ENCODE measurements at places on chromosomes 2 and 18. TPM values are rescaled to one million over a fixed set of nuclear protein-coding genes. Genes with fewer than 3 reads are reported as not detected.

DNA sequence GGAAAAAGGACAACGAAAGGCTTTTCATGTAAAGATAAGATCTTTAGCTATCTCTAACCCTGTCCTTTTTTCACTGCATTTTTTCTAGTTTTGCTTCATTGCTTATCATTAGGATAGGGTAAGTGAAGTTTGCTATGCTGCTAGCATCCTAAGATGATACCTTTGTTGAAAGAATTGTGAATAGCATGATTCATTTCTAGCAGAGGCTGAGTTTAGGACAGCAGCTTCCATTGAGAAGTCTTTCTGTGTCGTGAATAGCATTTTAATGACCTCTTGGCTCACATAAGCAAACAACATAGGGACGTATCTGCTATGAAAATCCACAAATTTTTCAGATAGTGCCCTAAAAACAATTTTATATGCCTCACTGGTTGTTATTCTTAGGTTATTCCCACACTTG, 36.4 kb upstream of the GAREM2 start:
- no peak for DNase-seq

Gene LIMS4
- not detected for total RNA-seq

- DNase-seq = no peak
These were observed 25.0 kb downstream of the DNER start for GRCh38 chr2:229689307-229689839.

DNA sequence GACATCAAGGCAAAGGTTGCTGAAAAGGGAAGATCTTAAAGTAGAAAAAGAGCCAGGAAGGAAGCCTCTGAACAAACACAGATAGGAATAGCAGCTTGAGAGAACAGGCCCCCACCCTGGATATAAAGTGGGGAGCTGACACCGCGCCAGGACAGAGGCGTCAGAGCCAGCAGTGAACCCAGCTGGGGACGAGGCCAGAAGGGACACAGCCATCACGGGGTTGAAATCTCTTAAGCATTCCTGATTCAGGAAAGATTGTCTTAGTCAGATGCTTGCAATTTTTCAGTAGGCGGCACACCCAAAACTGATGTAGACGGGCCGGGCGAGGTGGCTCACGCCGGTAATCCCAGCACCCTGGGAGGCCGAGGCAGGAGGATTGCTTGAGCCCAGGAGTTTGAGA, 93.8 kb upstream of the PHLPP1 start:
- DNase-seq = no peak

- no peak for DNase-seq
These were observed 357.3 kb downstream of the ZEB2 start for GRCh38 chr2:144162652-144163051.

Gene RIT2
- not detected for total RNA-seq

GRCh38 chr18:33577685-33578517, at the start of gene ASXL3:
Gene ASXL3 (plus strand): TSS chr18:33578219. CDS start chr18:33578632, 413 bp downstream.
- DNase-seq = peak; percentile 12

- DNase-seq = no peak
These were observed 37.8 kb downstream of the GCG start for GRCh38 chr2:162114271-162114670.

DNA sequence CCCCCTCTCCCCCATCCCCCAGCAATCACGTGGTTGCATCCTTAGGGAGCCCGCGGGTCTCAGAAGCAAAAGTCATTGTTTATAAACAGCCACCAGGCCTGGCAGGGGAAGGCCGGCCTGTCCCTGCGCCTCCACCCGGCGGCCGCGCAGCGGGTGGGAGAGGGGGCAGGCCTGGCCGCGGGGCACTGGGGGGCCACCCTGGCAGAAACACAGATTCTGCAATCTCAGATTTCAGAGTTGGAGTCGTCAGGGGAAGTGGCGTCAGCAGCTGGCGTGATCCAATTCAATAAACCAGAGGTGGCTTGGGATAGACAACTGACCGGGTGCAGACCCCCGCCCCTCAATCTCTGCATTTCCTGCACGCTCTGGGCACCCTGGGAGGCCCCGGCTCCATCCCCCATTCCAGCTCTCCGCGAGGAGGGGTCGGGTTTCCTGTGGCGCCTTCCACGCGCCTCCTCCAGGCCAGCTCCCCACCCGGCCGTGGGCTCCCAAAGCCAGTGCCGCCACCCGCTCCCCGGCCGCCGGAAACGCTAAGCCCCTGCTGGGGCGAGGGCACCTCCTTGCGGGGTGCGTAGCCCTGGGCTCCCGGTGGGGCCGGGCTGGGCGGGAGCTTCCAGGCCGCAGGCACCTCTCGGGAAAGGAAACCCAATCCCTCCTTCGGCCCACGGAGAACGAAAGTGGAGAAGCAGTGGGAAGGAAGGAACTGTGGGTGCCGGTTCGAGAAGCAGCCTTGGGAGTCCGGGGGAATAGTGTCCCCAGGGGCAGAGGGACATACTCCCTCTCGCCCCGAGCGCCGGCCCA, 1.1 kb downstream of the BIN1 start:
- no peak for DNase-seq

Gene STPG4
- total RNA-seq = not detected

GRCh38 chr18:3245853-3246634, 1.6 kb upstream of the MYL12A start:
- peak; percentile 87 for DNase-seq

- no peak for DNase-seq
These were observed 63.0 kb downstream of the STK25 start for GRCh38 chr2:241445426-241445825.

DNA sequence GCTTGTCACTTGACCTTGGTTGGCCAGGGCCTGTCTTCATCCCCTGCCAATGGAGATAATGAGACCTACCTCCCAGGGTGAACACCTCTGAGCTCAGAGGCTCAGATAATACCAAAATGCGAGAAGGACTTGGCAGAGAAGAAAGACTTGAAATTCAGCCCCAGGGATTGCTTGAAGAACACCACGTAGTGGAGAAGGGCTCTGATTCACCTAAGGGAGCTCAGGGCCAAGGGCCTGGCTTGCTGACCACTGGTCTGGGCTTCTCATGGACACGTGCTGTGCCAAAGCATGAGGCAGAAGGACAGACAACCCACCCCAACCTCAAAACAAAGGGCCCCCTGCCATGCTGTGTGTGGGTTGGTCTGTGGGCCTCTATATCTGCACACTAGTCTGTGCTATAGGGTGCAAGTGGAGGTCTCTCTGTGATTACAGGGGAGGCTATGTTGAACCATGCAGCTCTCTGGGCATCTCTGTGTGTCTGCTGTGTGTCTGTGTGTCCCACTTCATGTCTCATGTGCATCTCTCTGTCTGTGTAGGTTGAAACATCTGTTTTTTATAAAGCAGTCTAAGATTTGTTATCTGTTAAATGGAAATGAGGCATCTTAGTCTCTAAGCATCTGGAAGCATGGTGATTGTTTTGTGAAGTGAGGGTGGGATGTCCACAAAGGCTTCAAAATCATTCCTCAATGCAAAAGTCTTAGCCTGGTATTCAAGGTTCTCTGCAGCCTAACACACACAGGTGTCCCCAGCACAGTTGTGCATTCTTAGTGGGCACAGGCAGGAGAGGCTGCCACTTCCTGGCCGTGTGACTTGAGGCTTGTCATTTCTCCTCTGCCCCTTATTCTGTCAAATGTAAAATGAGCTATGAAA, 61.0 kb upstream of the EPAS1 start:
- DNase-seq = no peak

DNA sequence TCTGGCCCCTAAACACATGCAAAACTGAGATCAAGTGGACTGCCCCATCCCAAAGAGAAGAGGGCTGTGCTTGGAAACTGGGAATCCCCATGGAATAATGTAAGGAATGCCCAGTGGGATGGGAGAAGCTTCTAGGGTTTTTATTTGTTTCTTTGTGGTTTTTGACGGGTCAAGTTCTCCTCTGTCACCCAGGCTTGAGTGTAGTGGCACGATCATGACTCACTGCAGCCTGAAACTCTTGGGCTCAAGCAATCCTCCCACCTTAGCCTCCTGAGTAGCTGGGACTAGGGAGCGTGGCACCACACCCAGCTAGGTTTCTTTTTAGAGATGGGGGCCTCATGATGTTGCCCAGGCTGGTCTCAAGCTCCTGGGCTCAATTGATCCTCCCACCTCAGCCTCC, 101.7 kb upstream of the ZSWIM2 start:
- DNase-seq = no peak

DNA sequence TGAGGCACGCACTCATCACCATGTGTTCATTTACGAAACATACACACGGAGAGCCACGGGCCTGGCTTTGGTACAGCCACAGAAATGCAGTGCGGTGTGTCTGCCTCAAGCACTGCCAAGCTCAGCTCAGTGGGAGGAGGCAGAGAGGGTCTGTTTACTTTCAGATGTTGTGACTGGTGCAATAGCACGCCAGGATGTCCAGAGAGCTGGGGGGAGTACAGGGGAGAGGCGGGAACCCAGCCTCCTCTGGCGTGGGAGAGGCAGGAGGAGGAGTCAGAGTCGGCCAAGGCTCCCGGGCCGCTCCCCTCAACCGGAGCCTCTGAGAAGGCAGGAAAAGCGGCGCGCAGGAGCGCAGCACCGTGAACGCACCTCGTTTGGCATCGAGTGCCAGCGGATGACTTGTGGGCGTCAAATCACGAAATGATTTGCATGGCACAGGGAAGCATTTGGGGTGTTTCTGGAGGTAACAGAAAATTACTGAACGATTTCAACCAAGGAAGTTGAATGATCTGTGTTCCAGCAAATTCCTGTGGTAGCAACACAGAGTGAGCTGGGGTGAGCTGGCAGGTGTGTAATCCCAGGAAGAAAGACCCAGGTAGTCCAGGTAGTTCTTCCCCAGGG, 143.0 kb downstream of the ZNF516 start:
- peak; percentile 2 for DNase-seq

DNA sequence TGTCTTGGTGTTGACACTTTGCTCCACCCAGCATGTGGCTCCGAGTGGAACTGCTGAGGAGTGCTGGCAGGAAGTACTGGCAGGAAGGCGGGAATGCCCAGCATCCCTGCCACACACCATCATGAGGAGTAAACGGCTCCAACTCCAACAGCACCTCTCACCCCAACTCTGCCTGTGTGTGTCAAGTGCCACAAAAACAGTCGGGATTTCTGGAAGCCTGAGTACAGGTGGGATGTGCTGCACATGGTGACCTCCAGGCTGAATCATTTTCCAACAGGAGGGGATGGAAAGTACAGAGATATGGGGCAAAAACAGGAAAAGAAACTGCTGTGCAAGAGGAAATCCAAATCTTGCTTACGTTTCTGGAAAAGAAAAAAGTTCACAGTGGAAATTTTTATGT, 53.6 kb downstream of the PARD6G start:
- DNase-seq = no peak

DNA sequence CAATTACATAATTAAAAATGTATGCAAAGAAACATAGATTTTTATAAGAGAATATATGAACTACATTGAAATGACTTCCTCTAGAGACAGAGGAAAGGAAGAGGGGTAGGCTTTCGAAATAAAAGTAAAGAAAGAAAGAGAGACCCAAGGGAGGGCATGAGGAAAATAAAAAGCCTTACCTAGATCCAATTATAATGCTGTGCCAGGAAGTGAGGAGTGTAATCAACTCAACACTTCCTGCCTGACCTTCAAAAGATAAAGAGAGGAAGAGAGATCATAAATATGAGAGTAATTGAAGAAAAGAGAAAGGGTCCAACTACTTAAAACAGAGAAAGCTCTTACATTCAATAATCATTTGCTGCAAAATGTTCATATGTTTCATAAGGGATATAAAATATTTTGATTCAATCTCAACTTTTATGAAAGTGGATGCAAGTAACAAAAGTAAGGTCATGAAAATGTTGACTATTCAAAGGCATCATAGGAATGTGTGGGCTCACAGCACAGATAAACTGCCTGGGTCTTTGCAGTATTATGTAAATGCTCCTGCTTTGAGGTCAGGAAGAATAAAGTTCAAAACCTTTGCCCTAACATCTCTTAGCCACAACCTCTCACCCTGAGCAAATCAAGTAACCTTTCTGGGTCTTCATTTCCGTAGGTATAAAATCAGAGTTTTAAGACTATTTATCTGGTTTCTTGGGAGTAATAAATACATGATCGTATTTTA, 1237.7 kb downstream of the LRP1B start:
- no peak for DNase-seq

DNA sequence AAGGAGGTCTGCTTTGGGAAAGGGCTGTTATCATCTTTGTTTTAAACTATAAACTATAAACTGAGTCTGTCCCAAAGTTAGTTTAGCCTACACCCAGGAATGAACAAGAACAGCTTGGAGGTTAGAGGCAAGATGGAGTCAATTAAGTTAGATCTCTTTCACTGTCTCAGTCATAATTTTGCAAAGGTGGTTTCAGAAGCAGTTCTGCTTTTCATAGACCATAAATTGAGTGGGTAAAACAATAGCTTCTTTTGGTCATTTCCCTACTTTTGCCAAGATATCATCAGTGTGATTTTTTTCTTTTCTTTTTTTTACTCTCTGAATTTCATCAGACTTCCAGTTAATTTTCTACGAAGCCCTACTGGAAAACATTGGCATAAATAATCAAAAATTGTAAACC, 117.0 kb downstream of the AP1S3 start:
- no peak for DNase-seq

DNA sequence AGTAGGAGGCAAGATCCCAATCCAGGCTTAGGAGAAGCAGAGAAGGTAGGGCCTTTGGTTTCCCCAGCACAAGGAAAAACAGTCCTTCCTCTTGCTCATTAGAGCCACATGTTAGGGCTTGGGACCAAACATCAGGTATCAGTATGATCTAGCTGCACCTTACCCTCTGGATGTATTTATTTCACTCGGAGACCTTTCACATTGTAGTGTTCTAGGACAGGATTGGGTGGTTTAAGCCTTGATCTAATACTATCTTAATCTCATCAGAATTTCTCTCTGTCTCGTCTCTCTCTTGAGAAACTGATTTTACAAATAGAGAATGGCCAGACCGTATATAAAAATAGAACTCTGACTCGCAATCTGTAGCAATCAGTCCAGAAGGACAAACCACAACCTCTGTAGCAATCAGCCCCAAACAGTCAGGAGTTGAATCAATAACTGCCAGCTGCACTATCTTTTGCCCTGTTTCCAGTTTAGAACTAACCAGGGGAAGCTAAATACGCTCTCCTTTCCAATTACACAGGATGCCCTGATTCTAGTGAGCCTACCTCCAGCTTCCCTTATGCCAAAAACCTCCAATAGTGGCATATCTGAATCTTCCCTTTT, 207.1 kb downstream of the TDRD15 start:
- DNase-seq = no peak

Gene KYNU
- not detected for total RNA-seq

- no peak for DNase-seq
These were observed 88.3 kb upstream of the SNTG2 start for GRCh38 chr2:862355-862687.

GRCh38 chr2:138291805-138292204, 209.8 kb upstream of the SPOPL start:
- DNase-seq = no peak

GRCh38 chr2:223681125-223681524, 79.0 kb upstream of the SCG2 start:
- no peak for DNase-seq

DNA sequence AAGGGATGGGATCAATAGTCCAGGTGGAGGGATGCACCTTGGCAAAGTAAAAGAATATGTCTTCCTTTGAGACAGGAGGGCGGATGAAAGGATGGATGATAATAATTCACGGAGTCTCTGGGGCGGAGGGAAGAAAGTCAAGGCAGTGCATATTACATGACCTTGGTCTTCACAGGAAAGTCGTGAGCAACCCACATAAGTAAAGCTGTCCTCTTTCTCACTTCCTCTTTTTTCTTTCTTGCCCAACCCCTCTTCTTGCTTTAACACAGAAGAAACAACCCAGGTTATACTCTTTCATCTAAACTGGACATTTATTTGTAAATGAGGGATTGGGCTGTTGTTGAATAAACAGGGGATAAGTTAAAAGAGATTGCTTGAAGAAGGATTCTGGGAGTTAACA, 168.7 kb upstream of the SKOR2 start:
- DNase-seq = no peak

Gene SLC35F6
- 27.5 TPM for total RNA-seq

Gene SAG
- 0.80 TPM for total RNA-seq

GRCh38 chr2:202051499-202052161, 18.0 kb downstream of the FZD7 start:
- DNase-seq = peak; percentile 54

Gene CTAGE1
- total RNA-seq = not detected

Gene COLEC12
- total RNA-seq = 2.4 TPM
